Suppressor macrophage treated with lipopolysaccharide for 4 hours (primary cell): ENCODE measurements at places on chromosomes 3 and 15.

DNA sequence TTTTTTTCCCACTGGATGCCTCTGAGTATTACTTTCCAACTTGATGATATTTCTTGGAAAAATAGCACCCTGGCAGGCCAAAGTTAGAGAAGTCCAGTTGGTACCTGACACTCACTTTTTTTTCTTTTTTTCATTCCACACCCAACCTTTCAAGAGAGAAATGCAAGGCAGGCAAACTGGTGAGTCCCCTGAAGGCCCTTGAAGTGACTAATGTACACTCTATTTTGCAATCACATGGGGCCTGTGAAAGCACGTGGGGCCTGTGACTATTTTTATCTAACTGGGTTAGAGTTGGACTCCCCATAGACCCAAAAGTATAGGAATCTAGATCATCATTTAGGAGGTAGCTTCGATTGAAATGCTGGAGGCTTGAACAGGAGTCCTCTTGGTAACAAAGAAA lies 316.7 kb downstream of the CHL1 start:
- DNase-seq, result no peak

DNA sequence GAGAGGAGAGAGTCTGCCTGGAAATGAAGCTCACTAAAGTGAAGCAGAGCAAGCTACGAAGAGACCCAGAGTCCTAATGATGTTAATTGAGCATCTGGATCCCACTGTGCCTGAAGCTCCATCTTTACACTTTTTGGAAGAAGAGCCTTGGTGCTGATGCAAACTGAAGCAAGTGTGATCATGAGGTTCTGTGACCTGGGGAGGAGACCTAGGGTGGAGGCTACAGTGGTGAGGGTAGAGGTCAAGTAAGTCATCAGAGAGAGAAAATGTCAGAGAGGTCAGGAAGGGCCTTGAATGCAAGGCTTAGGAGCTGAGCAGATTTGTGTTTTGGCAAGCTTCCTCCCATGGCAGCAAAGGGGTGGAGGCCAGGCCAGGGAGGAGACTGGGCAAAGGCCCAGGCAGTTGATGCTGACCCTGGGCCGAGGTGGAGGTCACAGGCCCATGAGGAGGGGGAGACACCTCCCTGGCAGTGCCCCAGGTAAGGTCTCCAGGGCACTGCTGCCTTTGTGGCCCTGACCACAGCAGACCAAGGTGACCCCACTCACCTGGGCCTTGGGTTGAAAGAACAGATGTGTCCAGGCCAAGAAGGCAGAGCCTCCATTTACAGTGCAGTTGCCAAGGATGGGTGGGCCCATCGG lies 1.6 kb downstream of the GRIP2 start:
- DNase-seq, result no peak

GRCh38 chr15:87747087-87747486 lies 509.5 kb downstream of the NTRK3 start:
- no peak for DNase-seq

DNA sequence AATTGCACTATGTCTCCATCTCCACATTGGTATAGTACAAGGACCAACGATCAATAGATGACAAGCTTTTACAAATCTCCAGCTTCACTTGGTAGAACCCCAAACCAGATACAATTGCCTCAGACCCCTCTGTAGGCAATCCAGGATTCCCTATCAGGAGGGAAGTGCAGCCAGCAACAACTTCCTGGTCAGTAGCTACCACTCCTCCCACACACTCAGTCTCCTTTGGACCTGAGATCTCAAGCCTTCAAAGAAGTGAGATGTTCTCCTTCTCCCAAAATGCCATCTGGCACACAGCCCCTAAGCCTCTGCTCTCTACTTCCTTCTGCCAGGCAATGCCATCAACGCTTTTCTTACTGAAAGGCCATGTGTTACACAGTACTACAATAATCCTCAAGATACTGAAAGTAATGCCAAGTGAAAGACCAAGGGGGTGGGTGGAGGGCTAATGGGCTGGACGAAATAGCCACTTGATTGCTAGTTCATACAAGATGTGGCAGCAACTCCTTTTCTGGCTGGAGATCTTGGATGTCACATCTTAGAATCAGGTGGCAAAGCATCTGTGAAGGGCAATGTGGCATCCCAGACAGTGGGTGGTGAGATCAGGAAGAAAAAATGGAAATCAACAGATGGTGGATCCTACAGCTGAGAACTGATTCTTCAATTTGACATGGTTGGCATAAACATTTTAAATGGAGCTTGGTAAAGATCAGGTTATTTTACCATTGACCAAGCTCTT lies 75.3 kb upstream of the ACP3 start:
- no peak for DNase-seq

DNA sequence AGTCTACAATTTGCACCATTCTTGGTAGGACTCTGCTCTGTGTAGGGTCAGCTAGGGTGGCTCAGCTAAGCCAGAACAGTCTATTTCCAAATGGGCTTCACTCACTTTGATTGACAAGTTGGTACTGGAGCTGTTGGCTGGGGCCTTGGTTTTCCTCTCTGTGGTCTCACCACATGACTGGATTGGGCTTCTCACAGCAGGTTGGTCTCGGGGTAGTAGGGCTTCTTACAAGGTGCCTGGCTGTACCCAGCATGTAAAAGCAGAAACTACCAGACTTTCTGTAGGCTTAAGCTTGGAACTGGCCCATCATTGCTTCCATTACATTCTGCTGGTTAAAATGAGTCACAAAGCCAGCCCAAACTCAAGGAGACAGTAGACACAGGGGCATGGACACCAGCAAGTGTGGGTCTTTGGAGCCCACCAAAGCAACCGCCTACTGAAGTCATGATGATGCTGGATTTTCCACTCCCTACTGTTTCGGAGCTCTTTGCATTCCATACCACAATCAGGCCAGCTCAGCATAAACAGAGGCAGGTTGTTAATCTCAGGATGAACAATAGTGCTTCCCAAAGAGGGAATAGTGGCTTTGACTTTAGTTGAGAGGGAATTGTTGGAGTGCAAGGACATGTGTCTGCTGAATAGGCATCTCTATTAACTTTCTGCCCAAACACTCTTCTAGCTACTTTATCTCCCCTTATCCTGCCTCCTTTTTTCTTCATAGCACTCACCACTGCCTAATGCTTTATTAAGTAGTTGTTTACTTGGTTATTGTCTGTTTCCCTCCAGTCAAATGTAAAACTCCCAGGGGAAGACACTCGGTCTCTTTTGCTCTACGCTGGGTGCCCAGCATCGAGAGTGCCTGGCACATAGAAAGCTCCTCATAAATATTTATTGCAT lies 78.0 kb upstream of the RARB start:
- no peak for DNase-seq

DNA sequence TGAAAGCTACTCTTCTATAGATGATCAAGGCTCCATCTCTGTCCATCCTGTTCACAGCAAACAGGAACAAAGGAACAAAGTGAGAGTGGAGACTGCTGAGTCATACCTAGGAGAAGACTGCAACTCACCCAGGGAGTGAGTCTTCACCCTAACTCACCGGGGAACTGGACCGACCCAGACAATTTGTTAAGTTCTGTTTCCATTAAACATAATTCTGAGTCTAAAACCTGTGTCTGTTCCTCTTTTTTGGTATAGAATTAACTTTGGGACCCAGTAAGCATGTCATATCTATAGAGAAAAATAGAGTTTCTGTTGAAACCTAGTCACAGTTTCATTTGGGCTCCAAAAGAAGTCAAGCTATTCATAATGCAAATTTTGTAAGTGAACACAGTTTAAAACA lies 21.6 kb downstream of the CCDC80 start:
- peak; percentile 30 for DNase-seq
